ENCODE measurements at places on chromosomes 16 and 17.

- DNase-seq: peak; percentile 96
These were observed at the start of gene PARD6A for GRCh38 chr16:67660564-67661028. TSS of gene PARD6A (plus strand) at chr16:67660960. CDS start at chr16:67661039, 79 bp downstream.

DNA sequence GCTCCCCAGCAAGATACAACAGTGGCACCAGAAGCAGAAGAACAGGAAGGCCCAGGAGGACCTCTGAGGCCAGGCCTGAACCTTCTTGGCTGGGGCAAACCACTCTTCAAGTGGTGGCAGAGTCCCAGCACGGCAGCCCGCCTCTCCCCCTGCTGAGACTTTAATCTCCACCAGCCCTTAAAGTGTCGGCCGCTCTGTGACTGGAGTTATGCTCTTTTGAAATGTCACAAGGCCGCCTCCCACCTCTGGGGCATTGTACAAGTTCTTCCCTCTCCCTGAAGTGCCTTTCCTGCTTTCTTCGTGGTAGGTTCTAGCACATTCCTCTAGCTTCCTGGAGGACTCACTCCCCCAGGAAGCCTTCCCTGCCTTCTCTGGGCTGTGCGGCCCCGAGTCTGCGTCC lies 11.9 kb downstream of the CES3 start:
- DNase-seq: no peak

DNA sequence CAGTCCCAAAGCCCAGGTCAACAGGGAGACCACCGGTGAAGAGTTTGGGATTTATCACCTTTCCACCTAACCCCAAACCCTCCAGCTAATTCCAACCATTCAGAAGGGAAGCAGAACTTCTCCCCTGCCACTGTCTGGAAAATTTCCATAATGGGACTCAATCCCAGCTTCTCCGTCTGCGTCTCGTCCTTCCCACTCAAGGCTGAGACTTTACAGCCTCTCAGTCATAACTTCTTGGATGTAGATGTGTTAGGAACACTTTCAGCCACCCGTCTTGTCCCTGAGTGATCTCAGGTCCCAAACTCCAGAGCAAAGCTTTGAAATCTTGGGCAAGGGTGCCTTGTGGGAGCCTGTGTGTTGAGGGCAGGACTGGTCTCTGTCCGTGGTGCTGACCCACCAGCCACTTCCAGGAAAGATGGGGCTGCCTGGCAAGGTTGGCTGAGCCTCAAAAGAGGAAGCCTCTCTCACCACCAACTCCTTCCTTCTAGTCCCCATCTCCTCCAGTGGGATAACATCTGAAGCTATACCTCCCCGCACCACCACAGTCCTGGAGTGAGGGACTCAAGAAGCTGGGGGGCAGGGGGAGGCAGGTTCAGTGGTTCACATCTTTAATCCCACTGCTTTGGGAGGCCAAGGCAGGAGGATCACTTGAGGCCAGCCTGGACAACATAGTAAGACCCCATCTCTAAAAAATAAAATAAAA lies 9.3 kb downstream of the GAS2L2 start:
- peak; percentile 68 for DNase-seq

DNA sequence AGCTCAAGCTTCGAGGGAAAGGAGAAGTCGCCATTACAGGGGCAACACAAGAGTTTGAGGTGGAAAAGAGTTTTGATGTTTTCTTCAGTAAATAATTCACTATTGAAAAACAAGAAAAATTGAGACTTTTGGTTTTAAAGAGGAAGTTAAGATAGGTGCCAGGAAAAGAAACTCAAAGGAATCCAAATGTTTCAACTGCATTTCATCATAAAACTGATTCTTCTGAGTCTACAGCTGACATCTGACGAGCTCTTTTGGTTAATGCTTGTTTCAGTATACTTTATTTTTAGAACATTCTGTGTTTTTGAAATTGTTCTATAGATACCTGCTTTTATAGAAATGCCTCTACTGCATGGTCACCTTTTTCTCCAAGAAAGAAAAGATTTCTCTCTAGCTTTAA lies 54.0 kb downstream of the ERN1 start:
- DNase-seq: no peak

- DNase-seq: no peak
These were observed 10.1 kb upstream of the RASD1 start for GRCh38 chr17:17506181-17506741.

GRCh38 chr17:43924558-43924957 lies 17.2 kb upstream of the MPP2 start:
- DNase-seq: no peak

- DNase-seq: no peak
These were observed at the start of gene CASKIN1 for GRCh38 chr16:2196162-2196980. TSS of gene CASKIN1 (minus strand) at chr16:2196605. CDS start at chr16:2196432, 173 bp downstream.

GRCh38 chr16:29943846-29944799 lies 17.8 kb upstream of the TMEM219 start:
- no peak for DNase-seq

DNA sequence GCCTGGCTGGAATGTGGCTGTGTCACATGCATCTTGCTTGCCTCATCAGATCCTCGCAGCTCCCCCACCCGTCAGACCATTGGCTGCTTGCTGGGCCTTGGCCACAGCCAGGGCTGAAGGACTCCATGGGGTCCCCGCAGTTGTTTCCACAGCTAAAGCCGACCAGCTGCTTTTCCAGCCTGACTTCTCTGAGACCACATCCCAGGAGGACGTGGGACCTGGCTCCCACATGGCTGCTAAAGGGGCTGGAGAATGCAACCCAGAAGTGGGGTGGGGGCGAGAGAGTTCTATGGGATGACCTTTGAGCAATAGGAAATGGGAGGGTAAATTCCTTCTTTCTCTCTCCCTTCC lies 193.8 kb downstream of the RAB11FIP4 start:
- DNase-seq: no peak

DNA sequence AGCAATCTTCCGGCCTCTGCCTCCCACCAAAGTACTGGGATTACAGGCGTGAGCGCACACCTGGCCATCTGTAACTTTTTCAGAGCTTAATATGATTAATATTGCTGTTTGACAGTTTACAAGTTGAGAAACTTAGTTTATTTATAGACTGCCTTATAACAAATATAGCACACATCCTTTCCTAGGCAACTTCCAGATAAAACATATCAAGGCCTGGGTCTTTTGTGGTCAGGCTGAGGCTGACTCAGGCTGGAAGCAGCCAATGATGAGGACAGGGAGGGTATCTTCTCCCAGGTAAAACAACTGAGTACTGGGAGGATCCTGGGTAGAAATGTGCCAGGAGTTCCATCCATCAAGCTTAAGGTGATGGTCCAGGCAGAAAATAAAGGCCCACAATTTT lies 16.2 kb downstream of the LUC7L start:
- no peak for DNase-seq

DNA sequence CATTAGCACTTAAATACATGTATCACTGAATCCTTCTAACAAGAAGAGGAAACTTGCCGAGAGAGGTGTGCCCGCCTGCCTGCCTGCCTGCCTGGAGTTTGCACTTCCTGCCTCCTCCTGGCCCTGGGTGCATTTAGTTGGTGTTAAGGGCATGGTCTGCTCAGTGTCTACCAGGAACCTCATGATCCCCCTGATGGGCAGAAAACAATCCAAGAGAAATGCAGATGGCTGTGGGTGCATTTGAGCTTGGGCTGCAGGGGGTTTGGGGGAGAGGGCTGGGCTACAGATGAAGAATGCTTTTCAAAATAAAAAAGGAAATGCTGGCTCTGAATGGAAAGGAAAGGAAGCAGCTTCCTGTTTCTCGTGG lies 10.1 kb downstream of the KSR1 start:
- no peak for DNase-seq

- no peak for DNase-seq
These were observed 29.1 kb downstream of the EFCAB13 start for GRCh38 chr17:47352848-47353247.

GRCh38 chr17:16997514-16998429 lies 25.9 kb upstream of the TNFRSF13B start:
- DNase-seq: peak; percentile 36

DNA sequence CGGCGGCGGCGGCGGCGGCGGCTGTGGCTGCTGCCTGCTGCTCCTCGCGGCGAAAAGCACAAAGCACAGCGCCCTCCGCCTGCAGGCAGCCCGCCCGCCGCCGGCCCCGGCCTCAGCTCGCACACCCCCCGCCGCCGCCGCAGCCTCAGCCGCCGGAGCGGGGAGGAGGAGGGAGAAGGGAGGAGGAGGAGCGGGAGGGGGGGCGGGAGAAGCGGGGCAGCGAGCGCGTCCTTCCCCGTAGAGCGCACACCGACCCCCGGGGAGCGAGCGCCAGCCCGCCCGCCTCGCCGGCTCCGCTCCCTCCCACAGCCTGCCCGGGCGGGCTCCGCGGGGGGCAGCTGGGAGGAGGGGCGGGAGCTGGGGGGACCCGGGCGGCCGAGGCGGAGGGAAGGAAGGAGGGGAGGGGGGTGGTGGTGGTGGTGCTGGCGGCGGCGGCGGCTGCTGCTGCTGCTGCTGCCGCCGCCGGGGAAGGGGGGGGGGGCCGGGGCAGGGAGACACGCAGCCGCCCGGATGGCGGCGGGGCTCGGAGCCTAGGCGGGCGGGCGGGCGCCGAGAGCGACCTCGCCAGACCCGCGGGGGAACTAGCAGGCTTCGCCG lies at the start of gene UBTF:
TSS of gene UBTF (minus strand) at position 60 of the 597 bp plus-strand sequence. CDS start 1,446 bp downstream, outside the sequence.
- DNase-seq: peak; percentile 86

DNA sequence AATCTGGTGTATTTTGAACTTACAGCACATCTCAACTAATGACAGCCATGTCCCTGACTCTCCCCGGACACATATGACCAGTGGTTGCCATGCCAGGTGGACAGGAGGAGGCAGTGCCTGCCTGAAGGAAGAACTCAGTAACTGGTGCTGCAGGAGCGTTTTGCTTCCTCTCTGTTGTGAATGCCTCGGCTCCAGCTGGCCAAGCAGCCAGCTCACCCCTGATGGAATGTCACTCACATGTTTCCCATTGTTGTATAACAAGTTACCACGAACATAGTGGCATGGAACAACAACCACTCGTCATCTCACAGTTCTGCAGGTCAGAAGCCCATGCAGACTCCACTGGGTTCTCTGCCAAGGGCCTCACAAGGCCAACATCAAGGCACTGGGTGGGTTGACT lies 20.1 kb upstream of the IRF8 start:
- no peak for DNase-seq

DNA sequence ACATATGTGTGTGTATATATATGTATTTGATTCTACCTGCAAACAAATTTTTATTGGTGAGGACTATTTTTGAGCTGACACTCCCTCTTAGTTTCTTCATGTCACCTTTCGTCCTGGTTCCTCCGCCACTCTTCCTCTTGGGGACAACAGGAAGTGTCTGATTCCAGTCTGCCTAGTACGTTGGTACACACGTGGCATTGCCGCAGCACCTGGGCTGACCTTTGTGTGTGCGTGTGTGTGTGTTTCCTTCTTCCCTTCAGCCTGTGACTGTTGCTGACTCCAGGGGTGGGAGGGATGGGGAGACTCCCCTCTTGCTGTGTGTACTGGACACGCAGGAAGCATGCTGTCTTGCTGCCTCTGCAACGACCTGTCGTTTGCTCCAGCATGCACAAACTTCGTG lies 29.4 kb upstream of the CACNG5 start:
- no peak for DNase-seq

- DNase-seq: no peak
These were observed 1.5 kb upstream of the SHISA6 start for GRCh38 chr17:11239379-11239970.

DNA sequence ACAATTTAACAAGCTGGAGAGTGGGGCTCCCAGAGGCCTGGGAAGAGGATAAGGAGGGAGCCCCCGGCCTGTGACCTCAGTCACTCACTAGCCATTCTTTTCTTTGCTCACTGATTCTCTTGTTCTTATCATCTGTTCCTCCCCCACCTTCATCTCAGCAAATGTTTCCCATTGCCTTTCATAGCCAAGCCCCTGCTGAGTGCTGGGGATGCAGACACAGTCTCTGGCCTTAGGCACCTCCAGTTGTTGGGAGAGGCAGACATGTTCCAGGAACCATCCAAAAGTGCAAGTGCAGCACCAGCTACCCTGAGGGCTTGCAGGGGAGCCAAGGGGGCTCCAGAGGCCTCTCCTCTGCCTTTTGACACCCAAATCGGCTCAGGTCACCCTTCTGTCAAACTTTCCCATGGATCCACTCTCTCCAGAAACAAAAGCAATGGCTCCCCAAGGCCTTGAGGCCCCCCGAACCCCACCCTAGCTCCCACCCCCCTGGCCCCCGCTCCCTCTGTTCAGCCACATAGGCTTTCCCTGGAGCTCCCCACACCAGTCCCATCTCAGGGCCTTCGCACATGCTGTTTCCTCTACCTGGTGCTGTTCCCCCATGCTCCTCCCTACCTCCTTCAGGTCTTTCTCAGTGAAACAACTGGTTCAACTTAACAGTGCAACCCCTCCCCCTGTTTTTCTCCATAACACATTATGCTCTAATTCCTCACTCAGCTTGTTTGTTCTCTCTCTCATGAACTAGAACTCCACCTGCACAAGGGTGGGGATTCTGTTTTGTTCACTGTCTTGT lies 14.9 kb upstream of the KCNJ12 start:
- DNase-seq: no peak

GRCh38 chr17:15261802-15262290 lies 3.3 kb downstream of the PMP22 start:
- no peak for DNase-seq
